ENCODE measurements at places on chromosomes 6 and 20. TPM values are rescaled to one million over a fixed set of nuclear protein-coding genes. Genes with fewer than 3 reads are reported as not detected.

GRCh38 chr6:13009031-13009430, 292.5 kb downstream of the PHACTR1 start:
- H3K36me3 ChIP-seq, result no peaks in the 10 kb centered on the region
- peaks cover 9% of the 10 kb centered on the region for H3K4me1 ChIP-seq
- no peak for DNase-seq
- no peak overlapping the region for H3K4me3 ChIP-seq
- H3K27ac ChIP-seq, result no peak overlapping the region

GRCh38 chr6:42468273-42468672, 16.5 kb upstream of the TRERF1 start:
- H3K27me3 ChIP-seq, result no peaks in the 10 kb centered on the region
- no peaks in the 10 kb centered on the region for H3K36me3 ChIP-seq

DNA sequence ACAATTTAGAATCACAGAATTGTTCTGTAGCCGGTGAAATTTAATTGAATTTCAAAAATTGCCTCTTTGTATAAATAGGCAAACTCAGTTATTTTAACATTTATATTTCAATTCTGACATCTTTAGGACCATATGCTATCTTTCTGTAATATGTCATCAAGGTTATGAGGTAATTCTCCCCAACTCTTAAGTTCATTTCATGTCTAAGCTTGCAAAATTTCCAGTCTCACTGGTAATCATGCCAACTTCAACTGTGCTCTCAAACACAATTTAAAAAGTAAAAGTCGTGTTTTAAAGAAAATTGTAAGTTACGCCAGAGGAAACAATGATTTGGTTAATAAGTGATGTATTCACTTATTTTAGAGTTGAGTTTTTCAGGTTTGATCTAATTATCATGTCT, 1.4 kb downstream of the NCOA7 start:
- peaks cover 20% of the 10 kb centered on the region for H3K4me1 ChIP-seq
- no peaks in the 10 kb centered on the region for H3K27me3 ChIP-seq
- H3K4me3 ChIP-seq, result no peak overlapping the region
- H3K27ac ChIP-seq, result no peak overlapping the region

DNA sequence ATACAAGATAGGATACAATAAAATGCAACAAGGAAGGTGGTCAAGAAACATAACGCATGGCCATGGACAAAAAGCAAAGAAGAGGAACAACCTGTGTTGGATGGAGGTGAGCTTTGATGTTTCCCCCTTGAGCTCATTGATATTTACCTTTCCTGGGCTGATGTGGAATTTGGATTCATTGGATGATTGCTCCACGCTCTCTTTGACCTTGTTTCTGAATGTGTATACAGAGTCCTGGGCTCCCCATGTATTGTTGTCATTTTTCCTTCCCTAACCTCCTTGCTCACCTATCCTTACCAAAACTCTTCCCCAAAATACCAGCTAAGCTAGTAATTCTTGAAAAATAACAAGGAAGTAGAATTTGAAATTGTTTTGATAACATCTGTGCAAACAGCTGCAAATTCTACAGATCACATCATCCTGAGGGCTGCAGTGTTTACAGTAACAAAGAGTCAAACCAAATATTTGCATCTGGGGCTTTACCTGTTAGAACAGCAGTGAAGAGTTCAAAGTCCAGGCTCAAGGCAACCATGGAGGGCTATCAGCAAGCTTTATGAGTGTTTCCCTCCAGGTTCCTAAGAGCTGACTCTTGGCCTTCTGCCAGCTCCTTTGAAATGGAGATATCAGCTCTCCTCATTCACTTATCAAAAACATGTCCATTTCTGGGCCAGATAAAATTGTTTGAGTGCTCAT, 214.3 kb upstream of the MARCKS start:
- peaks cover 27% of the 10 kb centered on the region for H3K4me1 ChIP-seq
- no peaks in the 10 kb centered on the region for H3K27me3 ChIP-seq
- no peak overlapping the region for H3K4me3 ChIP-seq
- peak overlapping the region; percentile 47 for H3K27ac ChIP-seq
- no peaks in the 10 kb centered on the region for H3K36me3 ChIP-seq

GRCh38 chr6:77502981-77503380, 39.7 kb upstream of the HTR1B start:
- no peaks in the 10 kb centered on the region for H3K4me1 ChIP-seq
- no peak for DNase-seq

GRCh38 chr6:102038964-102039363, 645.5 kb downstream of the GRIK2 start:
- H3K27ac ChIP-seq, result no peak overlapping the region
- H3K4me3 ChIP-seq, result no peak overlapping the region
- no peaks in the 10 kb centered on the region for H3K4me1 ChIP-seq
- H3K27me3 ChIP-seq, result no peaks in the 10 kb centered on the region

- DNase-seq, result no peak
- peaks cover 2% of the 10 kb centered on the region for H3K27me3 ChIP-seq
- H3K4me3 ChIP-seq, result no peak overlapping the region
These were observed 9.3 kb upstream of the HLA-DQB2 start for GRCh38 chr6:32772656-32773055.

DNA sequence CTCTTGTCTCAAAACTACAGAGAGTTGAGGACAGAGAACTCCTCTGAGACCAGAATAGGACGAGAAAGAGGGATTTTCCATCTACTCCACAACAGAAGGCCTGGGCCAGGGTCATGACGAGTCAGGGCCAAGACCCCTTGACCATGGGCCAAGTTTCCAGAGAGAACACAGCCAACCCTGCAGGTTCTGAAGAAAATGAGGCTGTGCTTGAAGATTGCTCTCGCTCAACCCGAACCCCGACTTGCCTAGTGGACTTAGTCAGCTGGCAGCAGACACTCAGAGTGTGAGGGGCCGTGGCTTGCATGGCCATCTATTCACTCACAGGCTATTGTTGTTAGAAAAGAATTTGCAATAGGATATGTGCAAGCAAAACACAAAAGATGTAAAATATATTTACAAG, 54.5 kb downstream of the TMEM242 start:
- no peaks in the 10 kb centered on the region for H3K36me3 ChIP-seq
- DNase-seq, result no peak
- H3K4me3 ChIP-seq, result no peak overlapping the region
- H3K27me3 ChIP-seq, result no peaks in the 10 kb centered on the region
- H3K27ac ChIP-seq, result no peak overlapping the region
- H3K4me1 ChIP-seq, result peaks cover 5% of the 10 kb centered on the region

DNA sequence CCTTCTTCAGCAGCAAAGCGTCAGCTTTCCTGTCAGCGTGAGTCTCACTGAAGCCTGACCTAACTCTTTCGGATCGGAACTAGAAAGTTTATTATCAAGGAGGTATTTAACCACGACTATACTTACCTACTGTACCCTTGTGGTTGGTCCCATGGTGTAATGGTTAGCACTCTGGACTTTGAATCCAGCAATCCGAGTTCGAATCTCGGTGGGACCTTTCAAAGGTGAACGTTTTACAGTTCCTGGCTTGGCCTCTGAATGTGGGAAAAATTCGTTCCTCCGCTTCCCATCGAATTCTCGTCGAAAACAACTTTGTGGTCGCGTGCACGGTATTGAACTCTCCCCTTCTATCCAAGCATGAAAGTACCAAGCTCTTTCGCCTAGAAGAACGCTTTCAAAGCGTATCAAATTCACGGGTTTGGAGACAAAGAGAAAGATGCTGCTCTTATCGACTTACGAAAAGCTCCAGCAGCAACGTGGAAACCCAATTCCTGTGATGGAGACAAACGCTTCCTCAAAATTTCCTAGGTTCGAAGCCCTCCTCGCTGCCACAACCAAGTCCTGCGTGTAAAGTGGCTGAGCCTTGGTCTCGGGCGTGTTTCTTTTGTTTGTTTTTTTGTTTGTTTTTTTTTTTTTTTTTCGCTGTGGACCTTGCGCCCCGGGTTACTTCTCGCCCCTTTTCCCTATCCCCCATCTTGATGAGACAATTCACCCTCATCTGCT, 63.7 kb downstream of the GPX5 start:
- H3K36me3 ChIP-seq, result no peaks in the 10 kb centered on the region
- peaks cover 20% of the 10 kb centered on the region for H3K4me1 ChIP-seq
- H3K4me3 ChIP-seq, result no peak overlapping the region

DNA sequence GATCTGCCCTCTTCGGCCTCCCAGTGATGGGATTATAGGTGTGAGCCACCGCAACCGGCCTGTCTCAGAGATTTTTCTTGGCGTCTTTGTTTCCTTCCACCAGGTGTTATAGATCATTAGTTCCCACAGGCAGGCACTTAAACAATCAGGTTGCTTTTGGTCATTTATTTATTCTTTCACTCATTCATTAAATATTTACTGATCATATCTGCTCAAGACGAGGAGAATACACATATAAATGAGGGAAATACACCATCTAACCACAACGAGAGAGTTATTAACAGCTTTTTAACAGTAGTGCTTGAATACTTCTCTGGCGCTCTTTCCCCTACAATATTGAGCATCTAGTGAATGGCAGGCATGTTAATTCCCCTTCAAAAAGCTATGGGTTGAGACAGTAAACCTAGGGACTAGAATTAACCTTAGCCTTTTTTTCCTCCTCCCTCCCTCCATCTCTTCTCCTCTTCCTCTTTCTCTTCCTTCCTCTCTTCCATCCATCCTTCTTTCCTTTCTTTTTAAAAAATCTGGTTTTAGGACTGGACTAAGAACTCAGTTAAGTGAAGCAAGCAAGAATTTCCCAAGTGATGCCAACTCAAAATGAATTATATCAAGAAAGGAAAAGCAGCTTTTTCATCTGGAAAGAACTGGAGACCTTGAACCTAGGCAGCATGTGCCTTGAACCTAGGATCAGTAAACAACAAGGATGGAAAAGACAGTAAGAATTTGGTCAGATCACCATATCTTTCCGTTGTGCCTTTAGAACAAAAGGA, 41.1 kb upstream of the RFPL4B start:
- no peaks in the 10 kb centered on the region for H3K27me3 ChIP-seq
- no peak for DNase-seq
- no peak overlapping the region for H3K4me3 ChIP-seq
- H3K36me3 ChIP-seq, result no peaks in the 10 kb centered on the region

DNA sequence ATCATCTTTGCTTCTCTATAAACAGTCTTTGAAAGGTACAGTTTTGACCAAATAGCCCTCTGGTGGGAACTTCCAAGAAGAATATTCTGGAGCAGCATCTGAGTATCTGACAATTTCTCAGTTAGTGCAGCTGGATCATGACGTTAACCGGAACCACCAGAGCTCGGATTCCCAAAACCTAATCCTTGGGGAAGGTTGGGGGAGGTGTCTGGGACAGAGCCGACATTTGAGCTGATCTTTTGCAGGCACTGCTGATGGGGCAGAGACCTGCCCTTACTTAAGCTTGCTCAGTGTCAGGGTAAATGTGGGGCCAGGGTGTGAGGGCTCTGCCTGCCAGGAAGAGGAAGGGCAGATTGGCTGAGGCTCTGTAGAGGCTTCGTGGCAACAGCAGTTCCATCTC, 416.6 kb downstream of the DHX35 start:
- H3K4me3 ChIP-seq, result no peak overlapping the region
- no peaks in the 10 kb centered on the region for H3K4me1 ChIP-seq
- DNase-seq, result no peak
- H3K27ac ChIP-seq, result no peak overlapping the region
- no peaks in the 10 kb centered on the region for H3K36me3 ChIP-seq

GRCh38 chr6:111265842-111266241, 178.5 kb downstream of the SLC16A10 start:
- H3K27me3 ChIP-seq, result no peaks in the 10 kb centered on the region
- no peak overlapping the region for H3K27ac ChIP-seq
- peaks cover 5% of the 10 kb centered on the region for H3K4me1 ChIP-seq
- no peak overlapping the region for H3K4me3 ChIP-seq
- no peak for DNase-seq
- H3K36me3 ChIP-seq, result peaks cover 38% of the 10 kb centered on the region

GRCh38 chr6:144873623-144874378, 588.7 kb downstream of the UTRN start:
- no peak overlapping the region for H3K4me3 ChIP-seq
- no peaks in the 10 kb centered on the region for H3K27me3 ChIP-seq
- no peaks in the 10 kb centered on the region for H3K4me1 ChIP-seq
- no peaks in the 10 kb centered on the region for H3K36me3 ChIP-seq

DNA sequence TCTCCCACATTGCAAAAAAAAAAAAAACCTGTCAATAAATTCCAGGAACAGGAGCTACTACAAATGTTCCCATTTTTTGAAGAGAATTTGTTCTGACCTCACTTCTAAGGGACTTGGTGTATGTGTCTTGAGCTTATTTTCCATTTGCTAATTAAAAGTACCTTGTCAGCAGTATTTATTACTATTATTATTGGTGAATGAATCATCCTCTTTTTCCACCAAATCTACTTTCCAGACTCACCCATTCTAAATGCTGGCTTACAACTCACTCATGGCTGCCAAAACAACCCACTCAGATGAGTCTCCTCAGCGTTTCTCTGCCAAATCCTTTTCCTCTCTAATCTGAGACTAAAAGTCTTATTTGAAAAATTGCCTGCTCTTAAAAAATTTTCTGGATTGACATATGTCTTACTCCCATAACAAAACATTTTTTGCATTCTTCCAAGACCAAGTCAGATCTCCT, 33.2 kb upstream of the TASP1 start:
- no peak for DNase-seq
- H3K27ac ChIP-seq, result no peak overlapping the region
- H3K27me3 ChIP-seq, result no peaks in the 10 kb centered on the region
- H3K36me3 ChIP-seq, result no peaks in the 10 kb centered on the region
- H3K4me3 ChIP-seq, result no peak overlapping the region

DNA sequence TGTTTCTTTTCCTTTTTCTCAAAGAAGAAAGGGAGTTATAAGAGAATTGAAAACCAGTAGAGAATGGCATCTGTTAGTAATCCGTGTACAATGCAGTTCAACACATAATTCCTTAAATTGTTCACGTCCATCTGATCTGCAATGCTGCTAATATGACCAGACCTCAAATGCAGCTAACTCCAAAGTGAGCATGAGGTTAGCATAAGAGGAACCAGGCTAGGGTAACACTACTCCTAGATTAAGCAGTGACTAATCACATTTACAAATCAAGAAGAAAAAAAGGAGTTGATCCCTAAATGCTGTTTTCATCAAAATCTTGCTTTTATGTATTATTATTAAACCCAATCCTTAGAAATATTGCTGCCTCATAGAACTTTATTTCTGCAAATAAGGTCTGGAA, 432.7 kb upstream of the ARID1B start:
- H3K36me3 ChIP-seq, result no peaks in the 10 kb centered on the region
- H3K27me3 ChIP-seq, result no peaks in the 10 kb centered on the region
- no peak for DNase-seq
- peaks cover 6% of the 10 kb centered on the region for H3K4me1 ChIP-seq

The NECAB3 gene
- total RNA-seq, result 19.3 TPM

The SLC22A1 gene
- total RNA-seq, result 1.5 TPM

The FOXS1 gene
- not detected for total RNA-seq

The WFDC12 gene
- not detected for total RNA-seq

The TEAD3 gene
- 0.17 TPM for total RNA-seq

The EEF1A2 gene
- 2.2 TPM for total RNA-seq

All from B cell (primary cell).